AML-193 (cell line): ENCODE measurements at places on chromosomes 6 and 20.
A peak's percentile ranks its signal among the peaks of the same experiment; 100 is the strongest.

DNA sequence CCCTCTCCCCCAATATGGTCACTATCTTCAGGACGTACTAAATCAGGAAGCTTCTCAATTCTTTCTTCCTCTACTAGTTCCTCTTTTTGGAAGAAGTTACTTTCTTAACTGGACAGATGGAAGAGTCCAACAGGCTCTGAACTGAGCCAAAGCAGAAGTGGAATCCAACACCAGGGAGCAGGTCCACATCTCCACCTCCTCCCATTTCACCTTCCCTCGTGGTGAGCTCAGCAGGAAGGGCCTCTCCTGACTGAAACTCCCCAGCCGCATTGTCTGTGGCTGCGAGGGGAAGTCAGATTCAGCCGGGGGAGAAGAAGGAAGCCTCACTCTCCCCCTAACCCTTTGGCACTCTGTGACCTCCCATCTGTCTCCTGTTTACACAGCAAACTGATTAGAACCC lies 63.8 kb upstream of the UST start:
- DNase-seq = peak; percentile 77

DNA sequence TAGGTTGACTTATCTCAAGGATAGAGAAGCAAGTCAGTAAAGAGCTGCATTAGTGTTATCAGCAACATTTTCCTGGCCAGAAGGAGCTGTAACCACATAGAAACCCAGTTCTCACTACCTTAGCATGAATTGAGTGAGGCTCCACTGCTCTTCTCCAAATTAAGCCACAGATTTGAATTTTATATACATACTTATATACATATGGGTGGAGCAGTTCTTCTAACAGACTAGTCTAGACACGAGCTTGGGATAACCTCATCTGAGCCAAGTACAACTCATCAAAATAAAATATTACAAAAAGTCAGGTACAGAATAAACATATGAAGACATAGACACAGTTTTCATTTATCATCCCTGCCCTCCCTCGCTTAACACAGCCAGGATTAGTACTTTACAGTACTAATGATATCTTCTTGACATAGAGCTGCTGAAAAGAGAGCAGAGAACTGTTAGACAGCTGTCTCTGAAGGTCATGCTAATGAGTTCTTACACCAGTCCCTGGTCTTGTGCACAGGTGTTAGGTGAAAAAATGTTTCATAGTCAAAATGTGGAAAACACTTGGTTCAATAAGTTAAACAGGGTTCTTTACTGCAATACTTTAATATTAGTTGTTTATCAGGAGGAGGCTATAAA lies 147.4 kb upstream of the HTR1E start:
- no peak for DNase-seq

DNA sequence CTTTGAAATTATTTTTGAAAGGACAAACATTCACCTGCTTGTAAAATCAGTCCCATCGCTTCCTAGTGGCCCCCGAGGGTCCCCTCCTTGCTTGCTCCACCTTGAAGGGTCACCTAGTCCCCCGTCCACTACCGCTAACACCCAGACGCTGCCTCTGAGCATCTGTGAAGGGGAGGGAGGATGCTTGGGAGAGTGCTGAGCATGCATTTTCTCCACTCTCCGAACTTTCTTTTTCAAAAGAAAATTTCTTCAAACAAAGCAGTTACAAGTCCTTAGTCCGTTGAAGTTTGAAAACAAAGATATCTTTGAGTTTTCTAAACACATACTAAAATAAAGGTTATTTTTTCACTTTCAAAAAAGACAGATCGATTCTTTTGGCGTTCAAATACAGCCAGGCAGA lies 224.3 kb upstream of the ARID1B start:
- DNase-seq = no peak

DNA sequence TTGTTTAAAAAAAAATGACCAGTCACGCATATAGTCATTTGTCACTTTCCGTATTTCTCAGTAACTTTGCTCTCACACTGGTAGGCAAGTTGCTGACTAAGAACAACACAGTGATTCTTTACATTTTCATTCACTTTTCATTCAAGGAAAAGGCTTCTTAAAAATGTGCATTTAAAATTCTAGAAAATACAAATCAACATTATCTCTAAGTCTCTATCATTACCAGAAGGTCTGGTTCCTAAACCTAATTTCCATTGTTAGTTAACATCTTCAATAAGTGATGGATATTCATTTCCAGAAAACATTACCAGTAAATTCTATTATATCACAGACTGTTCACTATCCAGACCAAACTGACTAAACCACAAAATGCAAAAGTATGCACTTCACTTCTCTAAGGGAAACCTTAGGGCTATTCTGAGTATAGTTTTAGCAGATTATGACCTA lies 115.3 kb downstream of the AHI1 start:
- DNase-seq = no peak

DNA sequence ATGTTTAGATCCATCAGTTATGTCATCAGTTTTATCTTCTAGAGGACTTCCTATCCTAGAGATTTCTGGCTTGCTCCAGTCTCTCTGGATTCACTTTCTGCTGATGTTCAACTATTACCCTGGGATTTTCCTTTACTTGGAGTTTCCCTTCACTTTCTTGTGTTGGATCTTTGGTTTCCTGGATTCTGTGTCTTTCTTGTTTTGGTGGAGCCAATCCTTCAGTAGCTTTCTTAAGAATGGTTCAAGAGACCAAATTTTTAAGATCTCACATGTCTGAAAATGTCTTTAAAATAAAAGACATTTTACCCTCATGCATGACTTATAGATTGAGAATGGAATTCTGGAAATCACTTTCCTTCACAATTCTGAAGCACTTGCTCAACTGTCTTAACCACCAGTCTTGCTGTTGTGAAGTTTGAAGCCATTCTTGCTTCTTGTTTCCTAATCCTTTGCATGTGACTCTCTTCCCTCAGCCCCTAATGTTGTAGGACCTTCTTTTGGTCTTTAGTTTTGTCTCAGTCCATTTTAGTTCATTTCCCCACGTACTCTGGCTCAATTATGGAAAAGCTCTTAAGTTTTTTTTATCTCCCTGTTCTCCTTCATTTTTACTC lies 87.9 kb downstream of the ARID1B start:
- DNase-seq = peak; percentile 31
